ENCODE measurements at places on chromosomes 12 and 14. TPM values are rescaled to one million over a fixed set of nuclear protein-coding genes. Genes with fewer than 3 reads are reported as not detected.

The EGLN3 gene
- 11.9 TPM for total RNA-seq

The TAS2R31 gene
- total RNA-seq: 6.2 TPM

The HOTAIR gene
- 0.32 TPM for total RNA-seq

The PMCH gene
- total RNA-seq: 1.3 TPM

The CCDC177 gene
- total RNA-seq: not detected

The CMA1 gene
- not detected for total RNA-seq

Data from hepatocyte (in vitro differentiated cells).